Activated CD8-positive, alpha-beta memory T cell treated with anti-CD3 and anti-CD28 coated beads, Interleukin-2, amount 50 U/mL, for 4 hours (primary cell): ENCODE measurements at places on chromosomes 6 and 20.
A peak's percentile ranks its signal among the peaks of the same experiment; 100 is the strongest.

DNA sequence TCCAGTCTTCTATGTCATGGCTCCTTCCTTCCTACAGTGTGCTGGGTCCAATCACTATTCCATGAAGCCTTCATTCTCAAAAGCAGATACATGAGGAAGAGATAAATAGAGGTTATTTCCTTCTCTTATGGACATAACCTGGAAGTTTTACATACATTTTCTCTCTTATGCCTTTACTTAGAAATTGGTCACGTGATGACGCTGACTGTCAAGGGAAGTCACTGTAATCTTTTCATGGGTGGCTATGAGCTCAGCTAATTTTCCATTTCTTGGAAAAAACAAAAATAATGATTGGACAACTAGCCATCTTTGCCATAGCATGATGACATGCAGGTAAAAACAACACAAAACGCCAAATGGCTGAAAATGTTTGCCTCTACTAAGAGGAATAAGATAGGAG is 151.6 kb upstream of the PRSS16 start:
- no peak for DNase-seq

DNA sequence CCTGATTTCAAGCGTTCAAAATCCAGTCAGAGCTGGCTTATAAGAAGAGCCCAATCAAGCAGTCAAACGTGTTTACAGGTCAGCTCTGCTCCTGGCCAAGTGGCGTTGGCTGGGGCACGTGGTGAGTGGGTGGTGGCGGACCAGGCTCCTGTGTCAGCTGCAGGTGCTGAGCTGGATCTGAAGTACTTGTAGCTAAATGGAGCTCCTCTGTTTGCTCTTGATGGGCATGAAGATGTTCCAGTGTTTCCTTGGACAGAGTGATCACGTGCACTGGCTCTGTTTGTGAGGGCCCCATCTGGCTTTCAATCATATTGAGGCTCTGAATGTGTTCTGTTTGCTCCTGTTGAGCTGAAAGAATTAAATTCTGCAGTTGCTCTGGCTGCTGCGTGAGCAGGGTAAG is 10.2 kb upstream of the MICAL1 start:
- DNase-seq = no peak

DNA sequence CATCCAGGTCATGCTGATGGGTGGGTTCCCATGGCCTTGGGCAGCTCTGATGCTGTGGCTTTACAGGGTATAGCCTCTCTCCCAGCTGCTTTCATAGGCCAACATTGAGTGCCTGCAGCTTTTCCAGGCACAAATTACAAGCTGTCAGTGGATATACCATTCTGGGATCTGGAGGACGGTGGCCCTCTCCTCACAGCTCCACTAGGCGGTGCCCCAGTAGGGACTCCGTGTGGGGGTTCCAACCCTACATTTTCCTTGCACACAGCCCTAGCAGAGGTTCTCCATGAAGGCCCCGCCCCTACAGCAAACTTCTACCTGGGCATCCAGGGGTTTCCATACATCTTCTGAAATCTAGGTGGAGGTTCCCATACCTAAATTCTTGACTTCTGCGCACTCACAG is 602.6 kb upstream of the HS3ST5 start:
- DNase-seq = no peak

DNA sequence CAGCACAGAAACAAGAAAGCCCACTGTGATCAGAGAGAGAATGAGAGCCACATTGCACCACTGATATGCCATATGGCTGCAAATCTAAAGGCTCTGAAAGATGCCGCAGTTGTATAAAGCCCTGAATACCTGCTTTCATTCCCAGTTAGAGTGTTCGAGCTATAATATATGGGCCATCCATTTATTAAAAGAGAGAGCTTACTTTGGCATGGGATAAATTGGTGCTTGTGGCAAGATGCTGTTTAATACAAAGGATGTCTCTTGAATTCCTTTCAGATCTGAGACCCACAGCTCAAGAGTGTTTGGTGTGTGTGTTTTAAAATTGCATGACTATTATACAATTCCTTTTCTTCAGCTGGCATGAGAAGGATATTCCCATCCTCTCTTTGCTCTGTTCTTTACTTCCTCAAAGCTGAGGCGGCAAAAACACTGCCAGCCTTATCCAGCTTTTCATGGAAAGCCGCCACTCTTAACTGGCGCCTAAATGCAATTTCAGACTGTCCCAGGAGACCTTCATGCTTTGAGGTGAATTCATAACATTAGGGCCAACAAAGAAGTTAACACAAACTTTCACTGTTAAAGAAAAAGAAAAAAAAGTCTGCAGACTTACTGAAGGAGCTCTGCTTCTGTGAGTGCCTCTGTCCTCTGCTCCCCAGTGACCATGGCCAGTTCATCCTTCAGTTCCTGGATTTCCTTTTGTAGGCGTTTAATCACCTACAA is 147.6 kb downstream of the KIF6 start:
- no peak for DNase-seq

DNA sequence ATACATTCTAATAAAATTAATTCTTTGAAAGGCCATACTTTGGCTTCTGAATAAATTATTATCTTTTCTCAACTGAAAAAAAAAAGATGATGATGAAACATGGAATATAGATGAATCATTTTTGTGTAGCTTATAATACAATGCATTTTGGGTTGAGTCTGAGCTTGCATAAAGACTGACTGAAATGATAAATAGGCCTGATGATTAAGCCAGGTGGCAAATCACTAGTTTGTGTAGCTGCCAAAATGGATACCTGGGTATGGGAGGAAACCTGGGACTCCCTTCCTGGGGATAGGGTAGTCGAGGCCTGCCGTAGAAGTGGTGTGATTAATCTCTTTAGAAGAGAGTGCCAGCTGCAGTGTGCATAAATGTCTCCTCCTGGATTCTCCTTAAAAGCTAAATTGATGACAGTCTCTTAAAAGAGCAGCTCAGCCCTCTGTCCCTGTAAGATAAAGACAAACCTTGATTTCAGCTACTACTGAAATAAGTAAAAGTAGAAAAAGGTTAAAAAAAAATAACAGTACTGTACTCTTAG is 275.1 kb downstream of the GRIK2 start:
- DNase-seq = no peak

DNA sequence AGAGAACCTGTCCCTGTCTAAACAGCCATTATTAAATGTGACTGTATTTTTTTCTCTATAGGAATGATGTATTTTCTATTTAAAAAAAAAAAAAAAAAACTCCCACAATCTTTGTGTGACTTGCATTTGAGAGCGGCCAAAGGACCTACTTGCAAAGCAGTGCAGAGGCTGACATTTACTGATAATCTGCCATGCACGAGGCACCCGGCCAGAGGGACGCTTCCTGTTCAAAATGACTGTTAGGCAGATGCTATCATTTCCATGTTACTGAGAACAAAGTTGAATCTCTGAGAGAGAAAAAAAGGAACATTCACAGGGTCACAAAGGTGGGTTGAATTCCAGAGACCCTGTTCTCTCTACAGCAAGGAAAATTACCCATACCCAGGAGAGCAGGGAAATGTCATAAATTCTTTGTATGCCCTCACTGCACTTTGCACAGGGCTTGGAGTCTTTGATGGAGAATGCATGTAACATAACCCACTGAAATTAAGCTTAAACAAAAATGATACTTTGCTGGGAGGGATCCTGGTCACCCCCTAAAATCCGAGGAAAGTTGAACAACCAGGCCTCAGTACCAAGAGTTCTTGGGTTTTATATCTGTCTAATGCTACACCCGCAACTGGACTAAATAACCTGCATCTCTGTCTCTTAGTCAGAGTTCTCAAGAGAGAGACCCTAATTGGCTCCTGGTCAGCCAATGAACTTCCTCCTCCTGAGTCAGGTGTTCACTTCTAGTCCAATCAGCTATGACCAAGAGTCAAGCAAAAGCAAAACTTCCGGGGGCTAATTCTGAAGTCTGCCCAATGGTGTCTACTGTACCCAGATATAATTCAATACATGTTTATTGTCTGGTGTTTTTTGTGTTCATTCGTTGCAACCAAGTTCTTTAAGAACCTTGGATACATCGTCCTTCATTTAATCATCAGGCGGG is 61.2 kb downstream of the GCLC start:
- no peak for DNase-seq

DNA sequence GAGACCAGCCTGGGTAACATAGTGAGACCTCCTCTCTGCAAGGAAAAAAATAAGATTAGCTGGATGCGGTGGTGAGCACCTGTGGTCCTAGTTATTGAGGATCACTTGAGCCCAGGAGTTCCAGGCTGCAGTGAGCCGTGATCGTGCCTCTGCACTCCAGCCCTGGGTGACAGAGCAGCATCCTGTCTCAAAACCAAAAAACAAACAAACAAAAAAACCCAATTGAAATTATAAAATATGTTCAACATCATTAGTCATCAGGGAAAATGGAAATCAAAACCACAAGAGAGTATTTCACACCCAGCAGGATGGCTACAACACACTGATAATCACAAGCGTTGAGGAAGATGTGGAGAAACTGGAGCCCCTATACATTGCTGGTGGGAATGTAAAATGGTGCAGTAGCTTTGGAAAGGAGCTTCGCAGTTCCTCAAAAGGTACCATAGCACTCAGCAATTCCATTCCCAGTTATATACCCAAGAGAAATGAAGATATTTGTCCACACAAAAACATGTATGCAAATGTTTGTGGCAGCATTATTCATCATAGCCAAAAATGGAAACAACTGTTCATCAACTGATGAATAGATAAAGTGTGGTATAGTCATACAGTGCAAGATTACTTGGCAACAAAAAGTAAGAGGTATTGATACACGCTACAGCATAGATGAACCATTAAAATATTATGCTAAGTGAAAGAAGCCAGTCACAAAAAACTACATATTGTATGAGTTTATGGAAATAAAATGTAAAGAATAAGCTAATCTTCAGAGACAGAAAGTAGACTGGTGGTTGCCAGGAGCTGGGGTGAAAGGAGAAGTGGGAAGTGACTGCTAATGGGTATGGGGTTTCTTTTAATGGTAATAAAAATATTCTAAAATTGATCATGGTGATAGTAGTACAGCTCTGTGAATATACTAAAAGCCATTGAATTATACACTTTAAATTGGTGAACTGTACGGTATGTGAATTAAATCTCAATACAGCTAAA is 38.7 kb upstream of the RIPOR2 start:
- DNase-seq = peak; percentile 39

DNA sequence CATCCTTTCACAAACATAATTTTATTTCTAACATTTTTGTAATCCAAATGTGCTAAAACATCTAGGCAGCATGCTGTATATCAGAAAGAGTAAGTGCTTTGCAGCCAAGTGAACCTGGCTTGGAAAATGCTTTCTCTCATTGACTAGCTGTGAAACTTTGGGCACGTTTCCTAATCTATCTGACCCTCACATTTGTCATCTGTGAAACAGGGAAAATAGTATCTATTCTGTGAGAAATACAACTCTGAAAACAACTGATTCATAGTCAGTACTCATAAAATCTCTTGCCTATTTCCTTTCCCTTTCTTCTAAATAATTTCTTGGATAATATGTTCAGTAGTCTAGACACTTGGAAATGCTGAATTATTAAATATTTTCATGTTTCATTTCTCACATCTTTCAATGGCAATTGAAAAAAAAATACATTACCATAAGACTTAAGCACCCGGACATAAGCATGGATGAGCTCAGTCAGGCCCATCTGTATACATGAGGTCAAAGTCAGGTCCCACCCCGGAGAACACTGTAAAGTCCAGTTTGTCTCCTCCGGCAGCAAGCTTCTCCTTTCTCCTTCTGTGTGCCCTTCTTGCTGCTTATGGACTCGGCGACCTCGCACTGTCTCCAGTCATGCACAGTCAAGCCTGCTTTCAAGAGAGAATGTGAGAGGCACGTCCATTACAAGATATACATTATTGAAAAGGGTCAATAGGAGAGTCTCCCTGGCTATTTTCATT is 455.0 kb upstream of the SOX4 start:
- no peak for DNase-seq

GRCh38 chr6:90005048-90005827 is 111.0 kb downstream of the GJA10 start:
- DNase-seq = no peak

- no peak for DNase-seq
Observed at GRCh38 chr6:143823548-143823947, 19.6 kb upstream of the LTV1 start.

DNA sequence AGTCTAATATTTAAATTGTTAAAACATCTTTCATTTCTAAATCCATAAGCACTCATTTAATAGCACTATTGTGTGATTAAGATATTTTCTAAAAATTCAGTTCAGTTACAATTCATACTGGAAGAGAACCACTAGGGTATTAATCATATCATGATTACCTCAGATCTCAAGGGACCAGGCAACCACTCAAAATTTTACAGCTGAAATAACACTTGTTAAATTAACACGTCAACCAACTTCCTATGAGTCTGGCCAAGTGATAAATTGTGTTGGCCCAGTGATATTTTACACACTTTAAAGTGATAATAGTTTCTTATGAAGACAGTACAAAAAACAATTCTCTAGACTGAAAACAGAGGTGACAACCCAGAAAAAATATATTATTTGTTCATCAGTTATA is 869.0 kb upstream of the ADGRB3 start:
- DNase-seq = no peak

- no peak for DNase-seq
Observed at GRCh38 chr20:47733892-47734291, 51.4 kb downstream of the SULF2 start.

- DNase-seq = no peak
Observed at GRCh38 chr20:52172392-52173047, 19.1 kb downstream of the ZFP64 start.

- no peak for DNase-seq
Observed at GRCh38 chr20:1273366-1273765, 7.3 kb downstream of the SNPH start.

DNA sequence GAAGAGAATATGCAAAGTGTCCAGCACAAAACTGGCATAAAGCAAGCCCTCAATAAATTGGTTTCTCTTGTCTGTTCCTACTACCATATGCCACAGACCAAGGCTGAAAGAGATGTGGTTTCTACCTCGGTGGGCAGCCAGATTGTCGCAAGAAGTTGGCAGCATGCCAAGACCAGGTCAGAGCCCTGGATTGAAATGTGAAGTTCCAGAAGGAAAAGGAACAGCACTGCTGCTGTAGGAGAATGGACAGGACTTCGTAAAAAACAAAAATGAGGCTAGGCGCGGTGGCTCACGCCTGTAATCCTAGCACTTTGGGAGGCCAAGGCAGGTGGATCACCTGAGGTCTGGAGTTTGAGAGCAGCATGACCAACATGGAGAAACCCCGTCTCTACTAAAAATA is 22.1 kb downstream of the MRPL14 start:
- DNase-seq = no peak

DNA sequence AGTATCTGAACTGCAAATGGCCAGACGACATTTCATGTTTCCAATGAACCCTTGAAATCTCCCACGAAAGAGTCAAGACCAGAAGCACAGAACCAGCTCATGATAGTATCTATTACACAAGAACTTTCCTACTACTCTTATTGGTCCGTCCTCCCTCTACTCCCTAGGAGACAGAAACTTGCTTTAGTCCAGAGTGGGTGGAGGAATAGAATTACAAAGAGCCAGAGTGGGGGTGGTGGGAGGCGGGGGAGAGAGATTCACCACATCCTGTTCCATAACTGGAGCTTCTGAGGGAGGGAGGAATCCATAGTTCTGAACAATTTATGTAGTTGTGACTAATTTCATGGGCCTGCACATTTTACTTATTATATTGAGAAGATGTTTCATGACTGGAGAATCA is 18.5 kb upstream of the WFDC10A start:
- no peak for DNase-seq
